ENCODE measurements at places on chromosomes 2 and 18.
A peak's percentile ranks its signal among the peaks of the same experiment; 100 is the strongest.

GRCh38 chr2:76080154-76080553 is 369.4 kb upstream of the GCFC2 start:
- no peak for DNase-seq

DNA sequence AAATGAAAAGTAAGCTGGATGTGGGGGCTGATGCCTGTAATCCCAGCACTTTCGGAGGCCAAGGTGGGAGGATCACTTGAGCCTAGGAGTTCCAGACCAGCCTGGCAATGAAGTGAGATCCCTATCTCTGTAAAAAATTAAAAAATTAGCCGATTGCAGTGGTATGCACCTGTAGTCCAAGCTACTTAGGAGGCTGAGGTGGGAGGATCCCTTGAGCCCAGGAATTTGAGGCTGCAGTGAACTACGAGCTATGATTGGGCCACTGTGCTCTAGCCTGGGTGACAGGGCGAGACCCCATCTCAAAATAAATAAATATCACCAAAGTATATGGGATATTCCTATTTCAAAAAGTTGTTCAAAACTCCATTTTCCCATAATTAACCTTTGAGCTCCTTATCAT is 101.1 kb upstream of the FZD5 start:
- no peak for DNase-seq

DNA sequence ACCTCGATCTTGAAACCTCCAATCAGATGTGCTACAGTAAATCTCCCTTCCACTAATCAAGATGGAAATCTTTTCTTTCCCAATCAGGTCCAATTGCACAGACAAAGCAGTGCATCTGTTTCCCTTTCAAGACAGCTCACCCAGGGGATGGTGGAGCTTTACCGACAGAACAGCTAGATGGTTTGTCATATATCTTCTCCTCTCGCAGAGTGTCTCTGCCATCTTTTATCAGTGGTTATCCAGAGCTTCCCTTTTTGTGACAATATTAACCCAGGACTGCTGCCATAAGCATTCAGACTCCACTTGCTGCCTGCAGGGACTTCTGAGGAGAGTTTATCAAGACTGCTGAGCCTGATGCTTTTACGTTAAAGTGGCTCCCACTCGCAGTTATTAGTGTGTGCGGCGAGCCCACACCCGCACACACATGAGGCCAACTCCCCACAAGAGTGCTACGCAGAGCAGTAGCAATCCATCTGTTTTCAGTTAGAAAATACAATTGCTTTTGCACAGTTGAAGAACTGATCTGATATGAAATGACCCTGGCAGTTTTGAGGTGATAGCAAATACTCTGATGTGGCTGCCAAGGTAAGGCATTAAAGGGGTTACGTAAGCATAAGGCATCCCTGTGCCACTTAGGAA is 398.9 kb downstream of the NCKAP5 start:
- DNase-seq: no peak

- DNase-seq: peak; percentile 60
Measured at GRCh38 chr2:240916571-240917008, 10.5 kb downstream of the CROCC2 start.

- DNase-seq: peak; percentile 65
Measured at GRCh38 chr2:95526360-95527341, 42.1 kb upstream of the TRIM43B start.

GRCh38 chr2:163157411-163157810 is 318.8 kb upstream of the KCNH7 start:
- peak; percentile 33 for DNase-seq

DNA sequence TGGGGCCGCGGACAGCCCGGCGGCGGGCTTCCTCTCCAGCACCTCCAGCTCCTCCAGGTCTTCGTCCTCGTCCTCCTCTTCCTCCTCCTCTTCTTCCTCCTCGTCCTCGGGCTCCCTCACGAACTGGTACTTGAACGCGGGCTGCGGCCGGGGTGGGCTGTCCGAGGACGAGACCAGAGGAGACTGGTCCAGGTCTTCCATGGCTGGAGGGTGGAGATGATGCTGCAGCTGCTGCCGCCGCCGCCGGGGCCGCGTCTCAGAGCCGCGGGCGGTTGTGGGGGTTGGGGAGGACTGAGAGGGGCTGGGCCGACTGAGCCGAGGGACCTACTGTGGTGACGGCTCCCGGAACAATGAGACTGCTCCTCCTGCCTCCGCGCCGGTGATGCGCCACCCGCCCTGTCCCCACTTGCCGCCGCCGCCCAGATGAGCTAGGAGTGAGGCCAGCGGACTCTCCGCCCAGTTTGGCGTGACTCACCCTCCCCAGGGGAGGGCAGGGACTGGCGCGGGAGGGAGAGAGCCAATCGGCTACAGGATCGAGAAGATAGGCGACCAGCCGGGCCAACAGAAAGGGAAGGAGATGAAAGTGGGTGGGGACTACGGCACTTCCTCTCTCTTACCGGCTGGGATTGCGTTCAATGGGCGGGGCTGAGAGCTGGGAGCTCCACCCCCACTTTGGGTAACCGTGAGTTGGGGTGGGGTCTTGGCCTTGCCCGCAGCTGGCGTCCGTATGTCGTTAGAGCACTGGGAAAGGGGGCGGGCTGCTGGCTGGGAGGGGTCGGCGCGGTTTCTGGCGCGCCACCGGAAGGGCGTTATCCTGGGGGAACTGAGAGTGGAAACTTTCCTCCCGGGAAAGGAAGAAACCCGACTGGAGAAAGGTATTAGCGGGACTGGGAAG is at the start of gene RTN4:
Gene RTN4, minus strand, starts transcription at position 352 of the 895 bp plus-strand sequence. Its CDS starts 151 bp downstream, at position 201.
- peak; percentile 99 for DNase-seq

DNA sequence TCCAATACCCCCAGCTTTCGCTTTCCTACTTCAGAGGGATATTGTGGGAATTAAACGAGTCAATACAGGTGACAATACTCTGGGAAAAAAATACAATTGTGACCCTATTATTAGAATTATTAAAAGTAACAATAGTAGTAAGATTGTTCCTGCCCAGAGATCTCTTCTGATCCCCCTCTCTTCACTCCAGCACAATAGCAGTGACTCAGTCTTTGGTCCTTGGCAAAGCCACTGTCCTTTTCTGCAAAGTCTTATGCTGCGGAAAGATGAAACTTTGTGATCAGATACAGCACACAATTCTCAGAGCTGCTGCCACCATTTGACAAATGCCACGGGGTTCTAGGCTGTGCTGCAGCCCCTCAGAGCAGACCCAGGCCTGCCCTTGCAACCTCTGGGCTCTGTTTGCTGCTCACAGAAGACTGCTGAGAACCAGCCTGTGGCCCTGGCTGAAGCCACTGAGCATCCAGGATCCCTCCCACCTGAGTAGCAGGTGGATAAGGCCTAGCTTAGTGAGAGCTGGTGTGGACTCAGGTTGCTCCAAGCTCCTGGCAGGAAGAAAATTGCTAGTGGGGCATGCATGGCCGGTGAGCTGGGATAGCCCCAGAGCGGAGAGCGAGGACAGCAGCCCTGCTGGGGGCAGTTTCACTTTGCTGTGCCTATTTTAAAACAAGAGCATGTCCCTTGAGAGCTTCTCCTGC is 60.1 kb upstream of the ROCK2 start:
- no peak for DNase-seq

DNA sequence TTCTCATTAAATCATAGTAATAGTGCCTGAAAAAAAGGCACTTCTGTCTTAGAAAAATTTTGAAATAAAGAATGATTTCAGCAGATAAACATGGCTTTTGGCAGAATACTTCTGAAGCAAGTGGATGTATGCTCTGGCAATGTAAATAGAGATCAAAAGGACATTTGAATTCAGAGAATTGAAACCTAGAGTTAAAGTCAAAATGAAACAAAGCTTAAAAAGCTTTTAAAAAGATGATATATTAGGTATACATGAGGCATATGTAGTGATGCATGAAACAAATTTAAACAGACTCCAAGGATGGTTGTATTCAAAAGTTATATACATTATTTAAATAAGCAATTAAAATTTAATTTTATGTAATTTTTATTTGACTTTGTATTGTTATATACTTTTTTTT is 1344.5 kb upstream of the TMEFF2 start:
- DNase-seq: no peak

DNA sequence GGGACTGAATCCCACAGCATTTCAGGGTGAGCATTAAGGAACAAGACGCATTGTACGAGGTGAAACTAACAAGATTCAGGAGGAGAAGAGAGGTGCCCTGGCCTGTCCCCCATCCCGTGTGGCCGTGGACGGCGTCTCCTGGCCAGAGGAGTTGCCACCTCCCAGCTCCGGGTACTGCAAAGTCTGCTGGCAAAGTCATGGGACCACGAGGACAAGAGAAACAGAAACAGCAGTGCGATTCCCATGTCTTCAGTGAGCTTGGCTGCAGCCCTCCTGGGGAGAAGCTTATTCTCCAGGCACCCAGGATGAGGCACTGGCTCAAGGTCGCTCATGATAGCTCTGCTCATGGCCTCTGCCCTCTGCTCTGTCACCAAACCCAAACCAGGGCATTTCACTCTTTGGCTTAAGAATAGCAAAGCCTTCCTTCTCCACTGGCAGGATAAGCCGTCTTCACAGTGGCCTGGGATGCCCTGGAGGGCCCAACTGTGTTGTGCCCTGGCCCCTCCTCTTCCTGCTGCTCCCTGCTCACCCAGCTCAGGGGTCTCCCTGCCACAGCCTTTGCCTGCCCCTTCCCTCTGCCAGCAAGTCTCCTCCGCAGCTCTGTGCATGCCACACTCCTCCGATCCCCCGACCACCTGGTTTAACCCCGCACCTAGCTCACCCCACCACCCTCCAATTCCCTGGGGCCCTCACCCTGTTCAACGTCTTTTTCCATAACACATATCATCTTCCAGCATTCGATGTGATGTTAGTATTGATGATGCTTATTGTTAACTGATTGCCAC is 144.8 kb downstream of the PXDN start:
- DNase-seq: no peak

DNA sequence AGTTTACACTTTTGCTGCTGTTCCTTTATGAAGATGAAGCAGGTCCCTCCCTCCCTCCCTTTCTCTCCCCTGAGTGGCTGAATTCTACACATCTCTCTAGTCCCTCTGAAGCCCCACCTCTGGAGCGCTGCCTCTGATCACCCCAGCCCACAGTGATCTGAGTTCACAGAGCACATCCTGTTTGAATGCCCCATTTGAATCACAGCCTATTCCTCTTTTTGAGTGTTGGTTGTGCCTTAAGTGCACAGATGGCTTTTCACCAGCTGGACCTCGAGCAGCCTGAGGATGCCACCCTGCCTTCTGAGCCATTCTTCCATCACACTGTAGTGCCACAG is 87.1 kb downstream of the ITGB1BP1 start:
- DNase-seq: peak; percentile 24

DNA sequence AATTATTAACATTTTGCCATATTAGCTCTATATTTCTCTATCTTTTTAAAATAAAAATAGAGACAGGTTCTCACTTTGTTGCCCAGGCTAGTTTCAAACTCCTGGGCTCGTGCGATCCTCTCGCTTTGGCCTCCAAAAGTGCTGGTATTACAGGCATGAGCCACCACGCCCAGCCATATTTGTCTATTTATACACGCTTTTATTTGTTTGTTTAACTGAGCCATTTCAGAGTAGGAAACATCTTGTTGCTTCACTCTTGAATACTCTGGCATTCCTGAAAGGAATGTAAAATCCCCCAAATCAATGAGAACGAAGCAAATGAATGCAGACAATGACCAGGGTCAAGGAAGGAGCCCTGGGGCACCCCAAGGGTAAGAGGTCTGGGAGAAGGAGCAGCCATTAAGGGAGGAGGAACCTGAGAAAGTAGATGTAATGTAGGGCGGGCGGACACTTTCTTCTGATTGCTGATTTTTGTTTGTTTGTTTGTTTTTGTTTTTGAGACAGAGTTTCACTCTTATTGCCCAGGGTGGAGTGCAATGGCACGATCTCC is 31.7 kb upstream of the RAB1A start:
- no peak for DNase-seq

GRCh38 chr18:63161761-63162195 is 157.8 kb downstream of the BCL2 start:
- peak; percentile 94 for DNase-seq

DNA sequence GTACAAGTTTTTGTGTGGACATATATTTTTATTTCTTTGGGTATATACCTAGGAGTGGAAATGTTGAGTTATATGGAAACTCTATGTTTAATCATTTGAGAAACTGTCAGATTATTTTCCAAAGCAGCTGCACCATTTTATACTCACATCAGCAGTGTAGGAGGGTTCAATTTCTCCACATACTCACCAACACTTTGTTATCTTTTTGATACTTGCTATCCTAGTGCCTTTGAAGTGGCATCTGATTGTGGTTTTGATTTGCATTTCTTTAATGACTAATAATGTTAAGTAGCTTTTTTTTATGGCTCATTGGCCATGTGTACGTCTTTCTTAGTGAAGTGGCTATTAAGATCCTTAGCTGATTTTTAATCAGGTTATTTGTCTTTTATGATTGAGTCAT is 64.7 kb upstream of the SLC8A1 start:
- DNase-seq: no peak

DNA sequence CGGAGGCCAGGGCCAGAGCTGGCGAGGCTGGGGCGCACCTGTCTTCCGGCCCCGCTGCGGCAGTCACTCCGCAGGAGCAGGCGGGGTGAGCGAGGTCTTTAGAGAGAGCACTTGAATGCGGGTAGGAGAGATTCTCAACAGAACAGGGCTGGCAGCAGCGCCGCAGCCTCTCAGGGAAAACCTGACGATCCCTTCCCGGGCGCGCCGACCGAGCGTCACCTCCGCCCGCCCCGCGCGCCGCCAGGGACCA is 526 bp downstream of the PRKRA start:
- DNase-seq: no peak

GRCh38 chr2:25044990-25045389 is 3.1 kb downstream of the EFR3B start:
- DNase-seq: no peak

- DNase-seq: no peak
Measured at GRCh38 chr2:203019142-203019541, 4.5 kb downstream of the NBEAL1 start.

- DNase-seq: no peak
Measured at GRCh38 chr2:26076001-26076587, 42.2 kb downstream of the RAB10 start.

- peak; percentile 87 for DNase-seq
Measured at GRCh38 chr18:7945882-7946281, 378.8 kb downstream of the PTPRM start.

DNA sequence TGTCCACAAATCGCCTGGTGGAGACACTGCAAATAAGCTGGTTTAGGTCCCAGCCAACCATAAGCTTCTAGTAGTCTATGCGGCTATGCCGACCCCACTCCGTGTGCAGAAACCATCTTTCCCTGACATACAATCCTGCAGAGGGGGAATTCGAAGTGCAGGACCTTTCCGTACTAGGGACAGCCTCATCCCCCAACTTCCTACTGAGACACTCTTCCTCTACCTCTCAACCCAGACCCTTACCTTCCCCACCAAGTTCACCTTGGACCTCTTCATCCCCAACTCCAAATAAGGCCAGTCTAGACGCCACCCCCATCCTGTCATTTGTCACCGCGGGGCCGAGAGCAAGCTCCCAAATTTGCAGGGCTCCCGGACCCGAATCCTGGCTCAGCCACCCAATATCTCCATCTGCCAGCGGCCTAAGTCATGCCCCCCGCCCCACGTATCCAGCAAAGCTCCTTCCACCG is 496 bp downstream of the SUCLG1 start:
- DNase-seq: no peak

DNA sequence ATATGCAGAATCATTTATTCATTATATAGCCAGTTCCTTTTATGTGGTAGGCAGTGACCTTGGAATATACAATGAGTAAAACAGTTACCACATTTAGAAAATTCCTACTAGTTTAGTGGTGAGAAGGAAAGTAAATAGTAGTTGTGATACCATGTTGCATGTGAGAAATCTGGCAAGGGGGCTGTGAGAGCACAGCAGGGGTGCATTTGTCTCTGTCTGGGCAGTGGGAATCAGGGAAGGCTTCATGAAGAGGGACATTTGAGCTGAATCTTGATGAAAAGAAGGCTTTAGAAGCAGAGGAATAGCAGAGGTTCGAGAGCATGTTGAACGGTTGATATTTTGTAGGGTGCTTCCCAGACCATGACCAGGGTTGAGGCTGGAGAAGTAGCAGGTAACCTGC is 78.7 kb downstream of the RAB3GAP1 start:
- DNase-seq: no peak

GRCh38 chr2:18118703-18119102 is 240.2 kb downstream of the KCNS3 start:
- no peak for DNase-seq
